ENCODE measurements at places on chromosomes 4 and X.

- DNase-seq = no peak
These were observed 132.0 kb upstream of the ATP6AP2 start for GRCh38 chrX:40448793-40449192.

- no peak for DNase-seq
These were observed 223.4 kb downstream of the VEGFC start for GRCh38 chr4:176569301-176569700.

DNA sequence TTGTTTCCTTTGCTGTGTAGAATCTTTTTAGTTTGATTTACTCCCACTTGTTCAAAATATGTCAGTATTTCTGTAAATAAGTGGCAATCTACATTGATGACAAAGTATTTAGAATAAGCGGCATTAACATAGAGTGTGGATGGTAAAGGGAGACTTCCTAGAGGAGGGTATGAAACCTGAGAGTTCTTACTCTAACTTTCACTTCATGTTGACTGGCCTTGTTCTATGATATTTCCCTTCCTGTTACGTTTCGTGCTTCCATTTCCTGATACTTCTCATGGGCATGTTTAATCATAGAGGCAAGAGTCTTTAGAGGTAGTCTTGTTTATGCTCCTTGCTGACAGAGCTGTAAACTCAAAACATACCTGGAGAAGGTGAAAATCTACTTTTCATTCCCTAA, 408.9 kb downstream of the GLUD2 start:
- DNase-seq = no peak

- DNase-seq = no peak
These were observed 414.4 kb downstream of the ARHGAP24 start for GRCh38 chr4:85889314-85889713.

DNA sequence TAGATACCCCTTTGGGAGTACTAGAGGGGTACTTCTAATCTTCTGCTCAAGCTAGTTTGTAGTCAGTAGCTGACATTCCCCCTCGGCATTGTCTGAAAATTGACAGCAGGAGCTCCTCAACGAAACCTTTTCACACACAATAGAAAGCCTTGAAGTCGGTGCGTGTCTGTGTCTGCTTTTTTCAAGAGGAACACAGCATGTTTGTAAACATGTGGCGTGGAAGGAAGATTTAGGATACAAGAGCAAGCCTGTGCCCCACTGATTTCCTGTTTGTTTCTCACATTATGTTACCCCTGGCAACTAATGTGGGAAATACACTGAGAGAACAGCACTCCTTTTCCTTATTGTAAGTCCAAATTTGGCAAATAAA, 252.6 kb downstream of the ANKRD50 start:
- no peak for DNase-seq

GRCh38 chrX:121337816-121338215, 290.4 kb downstream of the GLUD2 start:
- DNase-seq = no peak

DNA sequence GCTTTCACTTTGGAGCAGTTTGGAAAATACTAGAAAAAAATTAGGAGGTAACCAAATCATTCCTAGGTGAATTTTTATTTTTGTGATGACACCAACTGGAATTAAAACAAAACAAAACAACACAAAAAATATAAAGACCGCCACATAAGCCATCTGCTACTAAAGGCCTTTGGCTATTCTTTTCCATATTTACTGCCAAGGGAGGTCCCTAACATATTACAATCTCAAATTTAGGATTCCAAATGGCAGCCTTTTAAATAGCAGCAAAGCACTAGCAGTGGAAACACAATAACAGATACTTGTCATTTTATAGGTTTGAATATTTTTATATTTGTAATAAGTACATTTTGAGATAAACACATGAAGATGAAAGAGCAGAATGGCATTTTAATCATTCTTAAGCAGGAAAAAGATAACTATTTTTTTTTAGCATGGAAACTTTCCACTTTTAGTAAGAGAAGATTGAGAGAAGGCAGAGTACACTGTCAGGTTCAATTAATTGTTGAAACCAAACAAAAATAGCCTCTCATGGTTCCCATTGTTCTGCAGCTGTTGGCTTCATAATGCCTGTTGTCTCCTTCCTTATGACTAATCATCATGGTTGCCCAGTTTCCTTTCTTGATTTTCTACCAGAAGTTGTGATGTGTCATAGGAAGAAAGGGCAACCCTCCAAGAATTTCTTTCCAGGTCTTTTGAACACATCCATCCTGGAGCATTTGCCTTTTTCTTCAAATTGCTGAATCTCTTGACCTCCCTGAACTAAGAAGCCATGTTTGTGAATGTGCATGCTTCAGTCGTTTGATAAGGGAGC, 219.0 kb upstream of the EMCN start:
- peak; percentile 43 for DNase-seq

GRCh38 chr4:31662951-31663350, 942.8 kb downstream of the PCDH7 start:
- DNase-seq = no peak

GRCh38 chrX:37545066-37545465, 26.4 kb upstream of the LANCL3 start:
- DNase-seq = no peak

All from fibroblast of skin of left quadriceps (primary cell).